ENCODE measurements at places on chromosomes 7 and 10.

- DNase-seq, result no peak
Measured at GRCh38 chr10:61329854-61330253, 123.3 kb downstream of the TMEM26 start.

- no peak for DNase-seq
Measured at GRCh38 chr10:127550861-127551260, 1.8 kb downstream of the NPS start.

DNA sequence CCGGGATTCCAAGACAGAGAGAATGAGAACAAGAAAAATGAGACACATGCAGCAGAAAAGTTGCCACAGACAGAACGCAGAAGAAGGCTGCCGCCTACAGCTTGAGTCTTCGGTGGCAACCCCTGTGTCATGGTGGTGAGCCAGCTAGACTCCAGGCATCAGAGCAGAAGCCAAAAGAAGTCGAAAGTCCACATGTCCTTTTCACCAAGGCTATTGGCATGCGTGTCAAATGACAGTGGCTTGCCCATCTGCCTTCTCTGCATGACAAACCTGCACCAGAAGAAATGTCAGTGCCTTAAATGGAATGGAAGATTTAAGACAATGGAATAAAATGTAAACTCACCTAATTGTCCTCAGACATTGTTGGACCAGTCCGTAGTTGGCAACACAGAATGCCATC lies 93.9 kb upstream of the NPSR1 start:
- DNase-seq, result no peak

DNA sequence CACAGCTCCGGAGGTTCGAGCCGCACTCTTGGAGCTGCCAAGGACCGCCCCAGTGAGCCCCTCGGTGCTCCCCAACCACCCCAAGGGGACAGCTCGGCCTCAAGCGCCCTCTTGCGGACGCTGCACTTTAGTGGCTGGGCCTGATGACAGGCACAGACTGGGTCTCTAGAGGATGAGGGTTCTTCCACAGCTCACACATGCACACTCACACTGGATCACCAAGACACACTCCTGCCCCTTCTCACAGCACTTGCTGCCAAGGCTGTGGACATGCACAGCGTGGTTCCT lies 2.1 kb downstream of the RET start:
- DNase-seq, result no peak

- no peak for DNase-seq
Measured at GRCh38 chr10:84185526-84186175, 8.7 kb upstream of the CDHR1 start.

DNA sequence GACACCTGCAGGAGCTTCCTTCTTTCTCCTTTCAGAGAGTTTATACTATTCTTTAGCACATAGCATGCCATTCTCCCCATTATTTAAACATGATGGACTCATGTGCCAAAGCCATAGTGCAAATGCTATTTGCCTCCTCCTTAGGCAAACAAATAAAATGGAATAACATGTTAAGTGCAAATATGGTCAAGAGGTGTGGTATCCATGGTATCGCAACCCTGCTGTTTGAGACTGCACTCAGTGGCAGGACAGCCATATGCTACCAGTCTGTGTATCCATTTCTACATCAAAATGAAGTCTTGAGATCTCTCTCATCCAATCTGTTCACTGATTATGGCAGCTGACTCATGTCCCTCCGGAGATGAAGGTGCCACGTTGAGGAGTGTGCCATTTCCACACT lies 22.8 kb downstream of the HEPACAM2 start:
- DNase-seq, result no peak

DNA sequence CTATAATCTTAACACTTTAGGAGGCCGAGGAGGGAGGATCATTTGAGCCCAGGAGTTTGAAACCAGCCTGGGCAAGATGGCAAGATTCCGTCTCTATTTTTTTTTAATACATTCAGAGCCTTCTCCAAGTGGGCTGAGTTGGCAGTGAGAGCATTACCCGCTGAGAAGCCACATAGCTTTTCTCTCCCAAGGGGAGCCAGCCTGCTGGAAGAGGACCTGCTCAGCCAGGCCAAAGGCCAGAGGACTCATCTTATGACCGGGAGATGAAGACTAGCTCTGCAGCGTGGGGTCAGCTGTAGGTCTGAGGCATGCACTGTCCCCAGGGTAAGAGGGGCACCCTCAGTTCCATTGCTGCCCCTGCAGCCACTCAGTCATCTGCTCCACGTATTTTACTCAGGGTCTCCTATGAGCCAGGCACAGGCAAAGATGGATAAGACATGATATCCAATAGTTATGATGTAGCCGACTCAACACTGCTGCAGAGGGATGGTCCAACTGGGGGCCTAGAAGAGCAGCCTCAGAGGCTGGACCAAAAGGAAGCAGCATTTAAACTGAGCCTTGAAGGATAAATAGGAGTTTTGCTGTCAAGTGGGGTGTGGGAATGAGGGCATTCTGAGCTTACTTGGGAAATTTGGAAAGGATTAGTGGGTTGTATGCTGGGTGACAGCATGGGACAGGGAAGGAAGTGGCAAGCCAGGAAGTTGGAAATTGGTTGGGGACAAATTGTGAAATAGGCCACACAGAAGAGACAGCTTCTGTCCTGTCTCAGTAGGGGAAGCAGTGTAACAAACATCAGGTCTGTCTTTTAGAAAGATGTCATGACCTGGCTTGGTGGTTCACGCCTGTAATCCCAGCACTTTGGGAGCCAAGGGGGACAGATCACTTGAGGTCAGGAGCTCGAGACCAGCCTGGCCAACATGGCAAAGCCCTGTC lies 1.6 kb upstream of the MARVELD1 start:
- DNase-seq, result no peak

DNA sequence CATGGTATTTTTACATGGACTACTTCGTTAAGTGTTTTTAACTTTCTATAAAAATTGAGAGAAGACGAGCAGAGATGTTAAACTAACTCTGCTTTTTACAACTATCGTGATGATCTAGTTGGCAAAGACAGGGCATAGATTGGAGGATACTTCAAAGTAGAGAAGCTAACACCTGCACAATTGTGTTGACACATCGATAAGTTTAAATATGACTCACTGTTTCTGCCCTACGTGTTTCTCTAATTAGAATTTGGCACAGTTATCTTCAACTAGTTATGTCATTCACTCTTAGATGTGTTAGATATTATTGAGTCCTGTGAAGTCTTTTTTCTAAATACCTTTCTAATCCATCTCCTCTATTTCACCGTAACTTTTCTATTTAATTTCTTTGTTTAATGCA lies 68.5 kb upstream of the FERD3L start:
- DNase-seq, result no peak

DNA sequence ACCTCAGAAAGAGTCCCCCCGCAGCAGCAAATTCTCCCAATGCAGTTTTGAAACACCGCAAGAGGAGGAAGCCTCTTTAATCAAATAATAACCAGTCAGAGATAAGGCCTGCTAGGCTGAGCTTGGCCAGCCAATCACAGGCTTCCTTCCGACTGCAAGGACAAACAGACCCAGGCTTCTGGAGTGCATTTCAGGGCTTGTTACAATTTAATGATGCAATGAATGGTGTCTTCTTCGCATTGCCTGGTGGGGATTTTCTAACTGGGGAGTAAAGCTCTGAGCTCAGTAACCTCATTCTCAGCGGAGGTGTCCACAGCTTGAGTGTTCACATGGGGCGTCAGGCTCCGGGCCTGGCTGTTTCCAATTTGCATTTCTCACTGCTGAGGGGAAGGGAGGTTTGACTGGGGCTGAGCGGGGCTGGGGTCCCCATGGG lies 31.8 kb upstream of the GPAM start:
- DNase-seq, result no peak

- no peak for DNase-seq
Measured at GRCh38 chr10:19857876-19858275, 41.6 kb downstream of the PLXDC2 start.

DNA sequence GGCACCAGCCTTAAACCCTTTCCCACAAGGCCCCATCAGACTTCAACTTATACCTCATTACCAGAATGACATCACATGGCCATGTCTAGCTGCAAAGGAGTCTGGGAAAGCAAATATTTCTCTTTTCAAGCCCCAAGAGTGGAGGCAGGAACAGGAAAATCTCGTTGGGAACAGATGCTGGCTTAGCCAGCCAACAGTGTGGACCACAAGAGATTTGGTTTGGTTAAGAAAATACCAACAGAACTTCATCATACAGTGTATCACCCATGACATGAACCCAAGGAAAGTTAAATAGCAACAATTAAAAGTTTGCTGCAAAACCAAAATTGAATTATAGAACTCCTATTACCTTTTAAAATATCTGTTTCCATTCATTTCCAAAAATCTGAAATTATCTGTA lies 2.2 kb upstream of the MET start:
- DNase-seq, result no peak

DNA sequence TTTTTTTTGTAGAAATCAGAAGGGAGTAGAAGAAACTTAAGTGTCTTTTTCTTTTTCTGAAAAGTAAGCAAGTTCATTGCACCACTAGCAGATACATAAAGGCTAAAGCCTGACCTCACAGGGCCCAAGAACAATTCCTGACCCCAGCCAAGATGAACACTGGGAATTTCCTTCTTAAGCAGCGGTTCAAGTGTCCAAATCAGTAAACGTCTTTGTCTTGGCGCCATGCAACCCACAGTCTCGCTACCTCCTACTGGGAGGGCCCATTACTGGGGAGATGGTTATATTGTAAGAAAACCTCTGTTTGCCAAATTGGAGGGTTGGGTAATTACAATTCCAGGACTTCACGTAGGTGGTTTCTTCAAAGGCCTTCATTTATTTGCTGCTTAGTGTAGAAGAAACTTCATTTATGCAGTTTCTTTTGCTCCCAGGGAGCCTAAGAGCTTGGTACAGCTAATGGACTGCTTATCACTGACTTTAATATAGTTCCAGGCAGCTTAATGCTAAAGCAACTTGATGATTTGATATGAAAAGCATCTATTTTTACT lies 58.3 kb upstream of the ADRB1 start:
- no peak for DNase-seq

DNA sequence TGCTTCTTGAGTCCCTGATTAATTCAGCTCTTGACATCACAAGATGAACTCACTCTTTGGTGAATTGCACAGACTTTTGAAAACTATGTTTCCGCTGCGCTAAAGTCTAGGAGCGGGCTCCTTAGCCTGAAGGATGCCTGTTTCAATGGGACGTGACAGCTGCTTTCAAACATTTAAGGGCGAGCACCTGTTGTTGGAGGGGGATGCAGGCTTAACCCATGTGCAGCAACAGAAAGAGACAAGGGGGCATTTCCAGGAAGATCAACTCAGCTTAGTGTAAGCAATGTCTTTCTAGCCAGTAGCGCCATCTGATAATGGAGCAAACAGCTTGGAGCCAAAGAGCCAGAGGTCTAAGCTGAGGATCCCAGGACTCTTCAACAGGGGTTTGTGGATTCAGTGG lies 8.4 kb upstream of the PFKFB3 start:
- no peak for DNase-seq

GRCh38 chr7:133698127-133698526 lies 429.0 kb upstream of the LRGUK start:
- DNase-seq, result no peak

- DNase-seq, result no peak
Measured at GRCh38 chr7:6159524-6160031, 112.8 kb downstream of the CYTH3 start.

DNA sequence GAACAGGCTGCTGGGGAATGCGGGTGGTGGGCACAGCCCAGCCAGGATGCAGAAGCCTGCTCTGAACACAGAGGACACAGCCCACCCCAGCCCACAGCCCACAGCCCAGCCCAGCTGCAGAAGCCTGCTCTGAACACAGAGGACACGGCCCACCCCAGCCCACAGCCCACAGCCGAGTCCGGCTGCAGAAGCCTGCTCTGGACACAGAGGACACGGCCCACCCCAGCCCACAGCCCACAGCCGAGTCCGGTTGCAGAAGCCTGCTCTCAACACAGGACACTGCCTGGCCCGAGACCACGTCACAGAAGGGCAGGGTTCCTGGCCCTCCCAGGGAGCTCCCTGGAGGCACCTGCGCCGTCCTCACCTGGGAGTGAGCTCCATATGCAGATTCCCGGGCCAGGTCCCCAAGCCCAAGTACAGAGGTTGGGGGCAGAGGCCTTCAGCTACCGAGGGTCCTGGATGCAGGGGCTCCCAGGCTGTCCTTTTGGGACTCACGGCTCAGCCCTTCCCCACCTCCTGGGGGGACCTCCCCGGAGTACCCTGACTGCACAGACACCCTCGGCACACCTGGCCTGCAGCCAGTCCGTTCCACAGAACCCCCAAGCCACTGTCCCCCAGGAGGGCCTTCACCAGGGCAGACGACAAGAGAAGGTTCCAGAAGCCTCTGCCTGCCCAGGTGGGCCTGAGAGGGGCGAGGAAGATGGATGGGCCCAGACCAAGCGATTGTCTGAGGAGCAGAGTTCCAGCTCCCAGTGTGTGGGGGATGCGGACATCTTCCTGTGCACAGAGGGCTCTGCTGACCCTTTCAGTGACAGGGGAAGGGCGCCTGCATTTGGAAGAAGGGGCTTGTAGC lies 23.7 kb upstream of the FOXL3 start:
- DNase-seq, result no peak

GRCh38 chr10:87850742-87851205 lies 12.6 kb downstream of the KLLN start:
- DNase-seq, result no peak

DNA sequence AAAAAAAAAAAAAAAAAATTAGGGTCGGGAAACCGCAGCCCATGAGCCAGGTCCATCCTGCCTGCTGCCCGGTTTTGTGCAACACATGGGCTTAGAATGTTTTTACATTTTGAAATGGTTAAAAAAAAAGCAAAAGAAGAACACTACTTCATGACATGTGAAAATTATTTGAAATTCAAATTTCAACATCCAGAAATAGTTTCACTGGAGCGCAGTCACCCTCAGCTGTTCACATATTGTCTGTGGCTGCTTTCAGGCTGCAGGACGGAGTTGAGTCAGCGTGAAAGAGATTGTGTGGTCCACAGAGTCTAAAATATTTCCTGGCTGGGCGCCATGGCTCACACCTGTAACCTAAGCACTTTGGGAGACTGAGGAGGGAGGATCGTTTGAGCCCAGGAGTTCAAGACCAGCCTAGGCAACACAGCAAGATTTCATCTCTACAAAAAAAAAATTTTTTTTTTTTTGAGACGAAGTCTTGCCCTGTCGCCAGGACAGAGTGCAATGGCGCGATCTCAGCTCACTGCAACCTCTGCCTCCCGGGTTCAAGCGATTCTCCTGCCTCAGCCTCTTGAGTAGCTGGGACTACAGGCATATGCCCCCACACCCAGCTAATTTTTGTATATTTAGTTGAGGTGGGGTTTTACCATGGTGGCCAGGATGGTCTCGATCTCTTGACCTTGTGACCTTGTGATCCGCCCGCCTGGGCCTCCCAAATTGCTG lies 63.9 kb upstream of the ECHDC3 start:
- peak; percentile 8 for DNase-seq

- no peak for DNase-seq
Measured at GRCh38 chr10:22942437-22942836, 14.6 kb downstream of the ARMC3 start.

DNA sequence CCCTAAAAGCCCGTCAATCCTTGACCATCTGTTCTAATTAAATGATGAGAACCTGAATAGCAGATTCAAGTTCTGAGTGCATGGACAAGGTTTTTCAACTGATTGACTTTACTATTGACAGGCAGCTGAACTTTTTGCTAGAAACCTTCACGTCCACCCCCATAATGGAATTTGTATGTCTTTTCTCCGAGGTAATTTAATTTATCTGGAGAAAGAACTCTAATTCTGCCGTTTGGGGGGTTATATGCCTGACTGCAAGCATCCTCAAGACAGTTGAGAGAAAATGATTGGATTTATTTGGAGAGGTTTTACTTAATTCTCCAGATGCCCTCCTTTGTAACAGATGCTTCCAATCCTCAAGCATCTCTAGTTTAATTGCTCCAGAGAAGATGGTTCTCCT lies 1053.4 kb upstream of the AUTS2 start:
- DNase-seq, result no peak

- no peak for DNase-seq
Measured at GRCh38 chr10:14569274-14570060, 205.2 kb downstream of the FAM107B start.

- no peak for DNase-seq
Measured at GRCh38 chr7:35261476-35262285, 7.8 kb upstream of the TBX20 start.

Measured in non-pigmented ciliary epithelial cell (primary cell).